T-helper 22 cell (primary cell): ENCODE measurements at places on chromosomes 2 and 18.

DNA sequence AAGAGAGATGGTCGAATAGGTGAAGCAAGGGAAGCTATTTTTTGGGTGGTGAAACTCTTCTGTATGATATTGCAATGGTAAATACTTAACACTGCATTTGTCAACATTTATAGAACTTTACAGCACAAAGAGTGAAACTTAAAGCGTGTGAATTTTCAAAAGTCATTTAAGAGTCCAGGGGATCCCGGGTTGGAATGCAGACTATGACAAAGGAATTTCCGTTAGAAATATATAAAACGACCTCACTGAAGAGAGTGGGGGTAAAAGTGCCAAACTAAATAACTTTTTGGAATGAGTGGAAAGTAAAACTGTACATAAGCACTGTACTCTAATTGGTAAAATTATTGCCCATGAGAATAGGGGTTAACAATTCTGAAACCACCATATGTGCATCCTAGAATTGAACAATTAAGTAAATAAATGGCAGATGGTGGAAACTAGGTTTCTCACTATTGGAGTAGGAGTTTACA lies 191.0 kb upstream of the FN1 start:
- DNase-seq: no peak

GRCh38 chr2:53575721-53576124 lies 191.9 kb upstream of the CHAC2 start:
- no peak for DNase-seq

DNA sequence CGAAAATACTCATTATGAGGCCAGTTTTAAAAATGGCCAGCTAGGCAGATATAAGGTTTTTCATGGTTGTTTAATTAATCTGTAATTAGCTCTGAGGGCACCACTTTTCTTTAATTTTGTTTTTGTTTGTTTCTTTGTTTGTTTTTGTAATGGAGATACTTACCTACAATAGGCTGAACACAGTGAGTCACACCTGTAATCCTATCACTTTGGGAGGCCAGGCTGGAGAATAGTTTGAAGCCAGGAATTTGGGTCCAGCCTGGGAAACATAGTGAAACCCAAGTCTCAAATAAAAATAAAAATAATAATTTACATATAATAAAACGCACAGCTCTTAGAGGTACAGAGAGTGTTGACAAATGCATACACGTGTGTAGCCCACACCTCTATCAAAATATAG lies 56.8 kb upstream of the MSH2 start:
- DNase-seq: no peak

GRCh38 chr2:219028141-219028540 lies 13.2 kb downstream of the CFAP65 start:
- DNase-seq: no peak

- no peak for DNase-seq
Observed at GRCh38 chr18:50468807-50469206, 91.1 kb upstream of the MAPK4 start.

DNA sequence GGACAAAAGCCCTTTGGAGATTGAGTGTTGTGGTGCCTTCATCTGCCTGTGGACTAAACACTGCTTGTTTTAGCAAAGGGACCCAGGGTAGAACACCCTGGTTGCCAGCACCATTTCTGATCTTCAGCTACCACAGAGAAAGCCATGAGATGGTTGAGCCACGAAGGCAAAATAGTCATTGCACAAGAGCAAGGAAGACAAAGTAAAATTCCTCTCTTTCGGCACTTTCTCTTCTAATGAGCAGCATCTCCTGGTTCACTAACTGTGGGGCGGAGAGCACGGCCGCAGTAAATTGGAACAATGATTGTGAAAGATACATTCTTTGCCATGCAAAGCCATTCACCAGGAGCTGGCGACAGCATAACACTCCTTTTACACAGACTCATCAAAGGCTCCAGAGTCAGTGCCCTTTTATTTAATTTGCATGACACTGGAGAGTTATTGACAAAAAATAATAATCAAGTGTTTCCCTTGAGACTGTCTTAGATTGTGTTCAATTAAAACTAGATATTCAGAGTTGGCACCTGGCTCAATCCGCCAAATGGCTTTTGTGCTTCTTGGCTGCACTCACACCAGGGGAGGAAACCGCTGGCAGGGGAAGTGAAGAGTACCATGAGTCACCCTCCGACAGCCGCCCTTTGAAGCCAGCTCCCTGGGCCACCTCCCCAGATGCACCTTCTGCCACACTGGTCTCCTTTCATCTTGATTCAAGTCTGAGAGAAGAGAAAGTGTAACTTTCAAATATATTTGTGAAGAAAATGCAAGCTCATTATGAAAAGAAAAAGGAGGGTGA lies 100.5 kb upstream of the MEIS1 start:
- no peak for DNase-seq

DNA sequence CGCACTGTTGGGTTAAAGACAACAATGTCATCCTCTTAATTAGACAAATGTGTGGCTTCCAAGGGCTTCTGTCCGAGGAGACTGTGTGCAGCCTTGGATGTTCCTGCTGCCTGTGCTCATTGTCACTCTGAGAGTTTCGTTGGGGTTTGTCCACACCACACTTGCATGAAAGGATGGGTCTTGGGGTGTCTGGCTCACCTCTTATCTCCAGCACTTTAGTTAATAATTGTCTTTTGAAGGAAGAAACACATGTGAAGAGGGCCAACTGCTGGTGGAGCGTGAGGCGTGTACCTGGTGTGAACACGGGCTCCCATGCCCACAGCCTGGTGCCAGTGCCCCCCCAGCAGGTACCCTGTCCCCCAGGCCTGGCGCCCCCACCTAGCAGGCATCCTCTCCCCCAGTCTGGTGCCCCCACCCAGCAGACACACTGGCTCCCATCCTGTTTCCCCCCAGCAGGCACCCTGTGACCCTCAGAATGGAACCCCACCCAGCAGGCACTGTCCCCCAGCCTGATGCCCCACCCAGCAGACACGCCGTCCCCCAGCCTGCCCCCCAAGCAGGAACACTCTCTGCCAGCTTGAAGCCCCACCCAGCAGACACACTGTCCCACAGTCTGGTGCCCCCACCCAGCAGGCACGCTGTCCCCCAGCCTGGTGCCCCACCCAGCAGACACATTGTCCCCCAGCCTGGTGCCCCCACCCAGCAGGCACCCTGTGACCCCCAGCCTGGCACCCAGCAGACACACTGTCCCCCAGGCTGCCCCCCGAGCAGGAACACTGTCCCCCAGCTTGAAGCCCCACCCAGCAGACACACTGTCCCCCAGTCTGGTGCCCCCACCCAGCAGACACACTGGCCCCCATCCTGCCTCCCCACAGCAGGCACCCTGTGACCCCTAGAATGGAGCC lies 96.3 kb upstream of the TMEM18 start:
- DNase-seq: no peak

GRCh38 chr18:6509417-6509816 lies 94.7 kb upstream of the L3MBTL4 start:
- DNase-seq: no peak

- no peak for DNase-seq
Observed at GRCh38 chr2:201890453-201890852, 84.1 kb downstream of the CDK15 start.

GRCh38 chr2:158179660-158180059 lies 78.0 kb downstream of the UPP2 start:
- no peak for DNase-seq

DNA sequence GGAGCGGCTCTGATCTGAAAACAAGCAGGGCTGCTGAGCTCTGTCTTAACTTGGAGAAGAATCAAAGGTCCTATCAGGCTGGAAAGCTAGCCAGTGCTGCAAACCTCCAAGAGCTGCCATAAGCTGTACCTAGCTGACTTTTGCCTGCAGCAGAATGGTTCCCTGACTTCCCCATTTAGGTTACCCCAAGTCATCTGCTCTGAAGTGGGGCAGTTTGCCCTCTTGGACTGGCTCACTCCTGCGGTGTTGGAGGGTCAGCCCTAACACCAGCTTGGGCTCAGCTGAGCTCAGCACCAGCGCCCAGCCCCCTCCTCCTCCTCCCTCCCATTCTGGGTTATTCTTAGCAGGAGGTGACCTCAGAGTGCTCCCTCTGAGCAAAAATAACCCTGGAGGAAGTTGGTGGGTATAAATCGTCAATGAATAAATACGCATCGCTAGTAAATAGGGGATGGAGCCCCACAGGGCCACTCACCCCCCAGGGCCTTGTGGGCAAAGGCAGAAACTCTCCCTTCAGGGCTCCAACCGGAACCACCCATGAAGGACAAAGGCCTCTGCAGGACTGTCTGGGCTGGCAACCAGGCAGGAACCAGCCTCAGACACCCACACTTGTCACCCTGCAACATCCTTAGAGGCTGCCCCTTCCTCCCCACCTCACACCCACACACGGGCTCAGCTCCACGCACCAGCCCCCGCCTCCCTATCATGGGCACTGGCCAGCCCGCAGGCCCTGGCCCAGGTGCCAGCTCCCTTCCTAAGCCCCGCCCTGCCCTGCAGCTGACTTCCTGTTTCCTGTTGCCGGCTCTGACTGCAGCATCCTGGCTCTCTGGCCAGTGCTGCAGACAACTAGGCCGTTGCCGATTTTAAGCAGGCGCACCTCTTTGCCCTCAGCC lies 46.9 kb downstream of the DNMT3A start:
- peak; percentile 61 for DNase-seq

GRCh38 chr2:42112418-42112817 lies 56.7 kb upstream of the EML4 start:
- DNase-seq: no peak

GRCh38 chr2:231124838-231125568 lies at the start of gene HTR2B:
HTR2B (minus strand) TSS chr2:231125042; CDS start chr2:231123764, 1,278 bp downstream.
- DNase-seq: no peak

DNA sequence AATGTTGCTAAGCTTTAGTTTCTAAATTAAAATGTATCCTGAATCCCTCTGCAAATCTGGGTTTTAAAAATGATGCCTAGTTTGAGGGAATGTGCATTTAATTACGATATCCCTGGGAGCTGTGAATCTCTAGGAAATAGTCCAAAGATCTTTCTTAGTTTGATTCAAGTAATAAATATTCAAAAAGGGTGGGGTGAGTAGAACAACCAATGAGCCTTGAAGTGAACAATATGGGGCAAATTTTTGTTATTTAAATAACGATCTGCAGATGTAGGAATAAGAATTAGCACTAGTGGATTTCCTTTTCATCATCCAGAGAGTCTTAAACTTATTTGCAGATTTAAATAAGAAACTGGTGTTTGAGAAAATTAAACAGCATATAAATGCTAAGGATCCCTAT lies 106.3 kb downstream of the ACVR1 start:
- no peak for DNase-seq

GRCh38 chr2:168359082-168359481 lies 97.0 kb upstream of the CERS6 start:
- no peak for DNase-seq

DNA sequence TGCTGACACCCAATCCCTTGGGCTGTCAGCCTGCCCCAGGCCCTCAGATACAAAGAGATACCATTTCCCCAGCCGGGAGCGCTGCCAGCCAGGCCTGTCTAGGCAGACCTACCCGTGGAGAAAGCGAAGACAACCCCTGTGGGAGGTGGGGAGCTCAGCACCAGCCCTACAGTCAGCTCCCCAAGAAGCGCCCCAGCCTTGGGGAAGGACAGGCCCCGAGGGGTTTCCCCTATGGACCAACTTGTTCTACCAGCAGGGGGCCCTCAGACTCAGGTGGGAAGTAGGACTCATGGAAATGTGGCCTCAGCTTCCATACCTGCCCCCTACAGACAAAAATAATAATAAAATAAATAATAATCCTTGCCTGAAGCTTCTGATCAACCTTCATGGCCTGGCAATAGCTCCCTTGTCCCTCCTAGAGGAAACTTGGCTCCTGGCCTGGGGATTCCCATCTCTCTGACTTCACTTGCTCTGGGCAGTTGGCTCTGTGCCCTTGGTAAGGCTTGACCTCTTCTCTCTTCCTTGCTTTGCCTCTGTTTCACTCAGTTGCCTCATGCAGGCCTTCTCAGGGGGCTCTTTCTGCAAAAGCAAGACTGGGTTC lies 7.0 kb downstream of the SLC35F6 start:
- no peak for DNase-seq

GRCh38 chr2:177731384-177731783 lies 338.8 kb downstream of the AGPS start:
- DNase-seq: no peak
